NCI-H1417 treated with DMSO at 0.1 percent for 48 hours (cell line): ENCODE measurements at places on chromosomes 11 and 22.

- DNase-seq = no peak
Measured at GRCh38 chr22:39097098-39098020, at the start of gene APOBEC3H. Gene APOBEC3H (plus strand): TSS chr22:39097244. CDS start chr22:39100279, 3,035 bp downstream.

- no peak for DNase-seq
Measured at GRCh38 chr11:35359321-35360054, 59.9 kb downstream of the SLC1A2 start.

- no peak for DNase-seq
Measured at GRCh38 chr11:57340039-57340615, 2.0 kb downstream of the P2RX3 start.

GRCh38 chr22:17476838-17477237 is 86.5 kb upstream of the SLC25A18 start:
- no peak for DNase-seq

DNA sequence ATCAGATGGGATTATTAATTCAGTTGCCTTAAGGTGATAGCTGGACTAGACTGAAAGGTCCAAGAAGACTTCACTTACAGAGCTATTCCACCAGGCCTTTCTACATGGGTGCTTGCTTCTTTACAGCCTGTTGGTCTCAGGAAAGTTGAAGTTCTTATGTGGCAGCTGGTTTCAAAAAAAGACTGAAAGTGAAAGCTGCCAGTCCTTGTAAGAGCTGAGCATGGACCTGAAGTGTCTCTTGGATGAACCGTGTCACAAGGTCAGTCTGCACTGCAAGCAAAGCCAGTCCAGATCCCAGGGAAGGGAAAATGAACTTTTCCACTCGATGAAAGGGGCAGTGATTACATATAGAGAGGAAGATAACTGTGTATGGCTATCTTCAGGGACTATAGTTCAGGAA is 201.5 kb upstream of the LUZP2 start:
- no peak for DNase-seq

DNA sequence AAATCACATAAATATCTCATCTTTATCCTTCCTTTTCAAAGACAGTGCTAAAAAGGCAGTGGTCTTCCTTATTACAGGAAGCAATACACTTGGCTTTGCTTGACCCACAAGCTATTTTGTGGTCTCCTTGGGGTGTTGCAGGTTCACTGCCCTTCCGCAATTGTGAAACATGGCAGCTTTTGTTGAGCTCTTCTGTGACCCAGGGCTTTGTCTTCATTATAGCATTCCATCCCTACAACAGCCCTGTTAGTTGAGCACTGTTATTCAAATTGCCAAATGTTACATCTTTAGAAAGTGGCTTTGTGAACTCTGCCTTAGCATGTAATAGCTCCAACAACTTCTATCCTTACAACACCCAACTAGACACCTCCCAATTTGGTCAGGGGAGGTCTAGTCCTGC is 107.1 kb downstream of the OPCML start:
- DNase-seq = no peak

- no peak for DNase-seq
Measured at GRCh38 chr22:39094717-39095389, 2.2 kb upstream of the APOBEC3H start.

DNA sequence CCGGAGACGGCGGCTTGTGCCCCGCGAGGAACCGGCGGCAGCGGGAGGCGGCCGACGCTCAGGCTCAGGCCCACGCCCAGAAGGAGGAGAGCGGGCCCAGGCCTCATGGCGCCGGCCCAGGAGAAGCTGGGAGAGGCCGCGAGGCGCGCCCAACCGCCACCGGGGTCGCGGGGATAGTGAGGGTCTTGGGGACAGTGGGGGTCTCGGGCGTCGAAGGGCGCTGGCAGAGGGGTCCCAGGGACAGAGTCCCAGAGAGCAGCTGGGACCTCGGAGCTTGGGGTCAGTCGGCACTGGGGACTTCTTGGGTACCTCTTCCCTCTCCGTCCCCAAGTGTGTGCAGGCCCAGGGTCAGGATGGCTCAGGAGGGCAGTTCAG is at the start of gene PKDREJ:
Gene PKDREJ, minus strand, starts transcription at position 128 of the 375 bp plus-strand sequence. Its CDS starts 21 bp downstream, at position 107.
- DNase-seq = no peak

DNA sequence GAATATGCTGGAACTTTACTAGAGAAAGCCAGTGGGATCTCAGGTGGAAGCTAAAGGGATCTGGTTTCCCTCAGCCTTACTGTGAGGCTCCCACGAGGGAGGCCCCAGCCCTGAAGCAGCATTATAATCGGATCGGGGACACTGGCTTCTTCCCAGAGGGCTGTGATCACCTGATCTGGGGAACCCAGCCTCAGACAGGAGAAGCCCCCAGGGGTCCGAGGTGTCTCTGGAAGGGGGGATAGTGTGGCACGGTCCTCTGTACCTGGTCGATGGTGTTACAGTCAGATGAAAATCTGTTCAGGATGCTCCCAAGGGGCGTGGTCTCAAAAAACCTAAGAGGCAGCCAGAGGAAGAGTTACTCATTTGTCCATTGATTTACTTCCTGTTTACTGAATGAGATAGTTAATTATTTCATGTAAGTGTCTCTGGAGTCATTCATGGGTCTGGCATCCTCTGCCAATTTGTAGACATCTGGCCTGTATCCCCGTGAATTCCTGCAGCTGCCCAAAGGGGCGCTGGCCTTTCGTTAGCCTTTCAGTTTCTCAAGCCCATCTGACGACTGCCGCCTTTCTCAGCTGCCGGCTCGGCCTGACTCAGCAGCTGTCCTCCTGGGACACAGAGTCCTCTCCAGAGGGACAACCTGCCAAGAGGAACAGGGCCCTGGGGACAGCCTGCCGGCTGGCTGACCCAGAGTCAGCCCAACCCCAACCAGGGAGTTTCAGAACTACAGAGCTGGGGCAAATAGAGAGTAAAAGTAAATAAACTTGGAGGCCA is 17.0 kb upstream of the KCNJ11 start:
- DNase-seq = no peak

- no peak for DNase-seq
Measured at GRCh38 chr22:50473855-50474671, 772 bp downstream of the SBF1 start.

DNA sequence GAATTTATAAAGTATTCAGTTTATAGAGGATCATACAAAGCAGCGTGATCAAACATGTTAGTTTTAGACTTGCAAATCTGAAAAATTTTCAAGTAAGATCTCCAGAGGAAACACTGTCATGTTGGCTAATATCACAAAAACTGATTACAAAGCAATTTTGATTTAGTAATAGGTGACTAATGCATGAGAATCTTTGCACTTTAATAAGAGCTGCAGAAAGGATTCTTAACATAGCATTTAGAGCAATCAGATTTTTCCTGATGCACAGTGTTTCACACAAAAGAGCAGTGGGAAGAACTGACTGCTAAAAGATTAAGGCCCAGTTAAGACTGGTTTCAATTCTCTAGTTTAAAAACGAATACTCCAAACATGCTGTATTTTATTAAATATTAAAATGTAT is 321.2 kb downstream of the GUCY1A2 start:
- no peak for DNase-seq
